ENCODE measurements at places on chromosomes 4 and X.

DNA sequence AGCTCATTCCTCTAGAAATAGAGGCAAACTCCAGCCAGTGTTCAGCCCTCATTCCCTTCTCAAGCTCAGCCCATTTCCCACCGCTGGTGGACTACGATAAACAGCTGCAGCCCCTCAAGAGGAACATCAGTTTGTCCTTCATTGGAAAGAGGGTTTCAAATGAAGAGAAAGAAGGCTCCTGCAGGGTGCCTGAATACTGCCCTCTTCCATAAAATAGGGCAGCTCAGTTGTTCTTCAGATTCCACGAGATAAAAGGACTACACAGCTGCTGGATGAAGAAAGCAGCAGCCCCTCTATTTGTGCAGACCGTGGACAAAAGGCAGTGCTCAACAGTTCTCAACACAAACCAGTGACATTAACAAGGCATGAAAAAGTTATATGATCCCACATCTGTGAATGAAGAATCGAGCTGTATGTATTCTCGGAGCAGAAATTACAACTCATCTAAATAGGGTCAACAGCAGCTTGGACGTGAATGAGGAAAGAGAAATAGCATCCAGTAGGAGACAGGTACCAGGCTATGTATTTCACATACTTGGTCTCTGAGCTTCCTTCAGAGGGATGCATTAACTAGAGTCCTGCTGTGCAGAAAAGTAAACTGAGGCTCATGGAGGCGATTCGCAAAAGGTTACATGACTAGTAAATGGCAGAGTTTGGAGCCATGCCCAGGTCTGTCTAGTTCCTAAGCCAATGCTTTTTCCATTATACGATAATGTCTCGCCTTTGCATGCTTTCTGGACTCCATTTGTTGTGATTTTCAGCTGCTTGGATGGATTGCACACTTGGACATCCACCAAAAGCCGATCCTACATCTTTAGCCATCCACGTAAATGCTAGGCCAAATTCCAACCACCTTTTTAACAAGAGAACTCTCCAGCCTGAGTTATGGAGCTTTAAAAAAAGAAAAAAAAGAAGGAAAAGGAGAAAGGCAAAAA lies 301.2 kb upstream of the PPARGC1A start:
- DNase-seq: no peak

- no peak for DNase-seq
Measured at GRCh38 chr4:140116442-140117104, 37.4 kb downstream of the MAML3 start.

DNA sequence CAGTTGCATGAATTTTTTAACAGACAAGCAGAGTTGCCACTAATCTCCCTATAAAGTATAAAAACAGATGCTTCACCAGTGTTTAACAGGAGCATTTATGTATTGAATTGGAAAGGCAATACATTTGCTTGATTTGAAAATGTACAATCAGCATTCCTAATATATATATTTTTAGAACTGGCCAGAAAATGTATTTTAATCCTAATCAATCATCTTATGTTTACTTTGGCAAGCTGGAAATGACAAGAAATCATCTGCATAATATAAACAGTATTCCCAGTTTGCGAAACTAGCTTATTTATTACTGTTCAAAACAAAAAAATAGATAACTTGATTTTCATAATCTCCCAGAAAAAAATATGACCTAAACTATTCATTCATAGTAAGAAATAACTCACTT lies 123.9 kb downstream of the TBCK start:
- no peak for DNase-seq

GRCh38 chr4:95728145-95728544 lies 111.7 kb upstream of the PDHA2 start:
- DNase-seq: no peak

- no peak for DNase-seq
Measured at GRCh38 chr4:163194593-163194992, 27.9 kb upstream of the NAF1 start.

- no peak for DNase-seq
Measured at GRCh38 chrX:18973527-18974192, 10.3 kb downstream of the PHKA2 start.

DNA sequence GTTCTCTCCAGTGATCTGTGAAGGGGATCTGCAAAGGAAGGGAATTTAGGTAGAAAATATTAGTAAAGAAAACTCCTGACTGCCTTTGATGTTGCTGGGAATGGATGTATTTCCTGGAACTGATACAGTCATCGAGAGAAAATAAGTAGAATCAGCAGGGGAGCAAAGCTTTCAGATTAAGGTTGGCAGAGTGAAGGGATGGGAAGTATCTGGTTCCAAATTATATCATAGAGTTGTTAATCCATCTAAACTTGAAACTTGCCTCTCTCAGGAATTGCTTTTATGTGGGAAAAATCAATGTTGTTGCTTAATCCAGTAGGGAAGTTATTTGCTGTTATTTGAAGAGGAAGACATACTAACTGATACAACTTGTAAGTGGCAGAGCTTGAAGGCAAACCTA lies 19.3 kb downstream of the EPHA5 start:
- no peak for DNase-seq
